ENCODE measurements at places on chromosomes 1 and 21. TPM values are rescaled to one million over a fixed set of nuclear protein-coding genes. Genes with fewer than 3 reads are reported as not detected.

The ALX3 gene
- not detected for total RNA-seq

The GPA33 gene
- not detected for total RNA-seq

The PLA2G2A gene
- not detected for total RNA-seq

The AMY2A gene
- not detected for total RNA-seq

The ADGRB2 gene
- total RNA-seq: 7.7 TPM

The ATP1A2 gene
- not detected for total RNA-seq

The PCSK9 gene
- total RNA-seq: 4.1 TPM

The DNASE2B gene
- not detected for total RNA-seq

The S100A7 gene
- not detected for total RNA-seq

The GPR37L1 gene
- 0.15 TPM for total RNA-seq

The CHIT1 gene
- total RNA-seq: not detected

All from A549 treated with DMSO at 1 μM for 4 hours (cell line).